ENCODE measurements at places on chromosomes 16 and 17.

DNA sequence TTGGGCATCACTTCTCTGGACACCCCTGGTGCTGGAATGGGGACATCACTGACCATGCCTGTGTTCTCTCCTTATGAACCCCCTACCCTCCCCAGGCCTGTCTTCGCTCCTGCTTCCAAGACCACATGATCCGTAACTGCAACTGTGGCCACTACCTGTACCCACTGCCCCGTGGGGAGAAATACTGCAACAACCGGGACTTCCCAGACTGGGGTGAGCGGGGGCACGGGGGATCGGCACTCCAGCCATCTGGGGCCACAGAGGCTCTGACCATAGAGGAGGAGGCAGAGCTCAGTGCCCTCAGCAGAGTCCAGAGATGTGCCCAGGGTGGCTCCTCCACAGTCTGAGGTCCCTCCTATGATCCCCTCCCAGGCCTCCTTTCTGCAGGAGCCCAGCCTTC lies 73.5 kb downstream of the SCNN1B start:
- DNase-seq = no peak

- DNase-seq = no peak
Observed at GRCh38 chr16:57276596-57276995, 7.9 kb downstream of the PLLP start.

DNA sequence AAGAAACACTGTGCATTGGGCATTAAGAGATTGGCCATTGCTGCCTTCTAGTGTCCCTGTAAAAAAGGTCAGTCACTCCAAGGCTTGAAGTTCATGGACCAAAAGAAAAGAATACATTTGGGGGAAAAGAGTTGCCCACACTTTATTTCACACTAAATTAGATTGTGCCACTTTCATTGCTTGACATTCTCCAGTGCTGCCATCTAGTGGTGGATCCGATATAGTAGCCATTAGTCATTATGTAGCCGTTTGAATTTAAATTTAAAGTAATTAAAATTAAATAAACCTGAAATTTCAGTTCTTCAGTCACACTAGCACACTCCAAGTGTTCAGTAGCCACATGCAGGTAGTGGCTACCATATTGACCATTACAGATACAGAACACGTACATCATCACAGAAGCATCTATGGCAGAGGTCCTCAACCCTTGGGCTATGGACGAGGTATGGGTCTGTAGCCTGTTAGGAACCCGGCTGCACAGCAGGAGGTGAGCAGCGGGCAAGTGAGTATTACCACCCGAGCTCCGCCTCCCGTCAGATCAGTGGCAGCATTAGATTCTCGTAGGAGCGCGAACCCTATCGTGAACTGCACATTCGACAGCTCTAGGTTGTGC lies 21.9 kb upstream of the CDH5 start:
- no peak for DNase-seq

DNA sequence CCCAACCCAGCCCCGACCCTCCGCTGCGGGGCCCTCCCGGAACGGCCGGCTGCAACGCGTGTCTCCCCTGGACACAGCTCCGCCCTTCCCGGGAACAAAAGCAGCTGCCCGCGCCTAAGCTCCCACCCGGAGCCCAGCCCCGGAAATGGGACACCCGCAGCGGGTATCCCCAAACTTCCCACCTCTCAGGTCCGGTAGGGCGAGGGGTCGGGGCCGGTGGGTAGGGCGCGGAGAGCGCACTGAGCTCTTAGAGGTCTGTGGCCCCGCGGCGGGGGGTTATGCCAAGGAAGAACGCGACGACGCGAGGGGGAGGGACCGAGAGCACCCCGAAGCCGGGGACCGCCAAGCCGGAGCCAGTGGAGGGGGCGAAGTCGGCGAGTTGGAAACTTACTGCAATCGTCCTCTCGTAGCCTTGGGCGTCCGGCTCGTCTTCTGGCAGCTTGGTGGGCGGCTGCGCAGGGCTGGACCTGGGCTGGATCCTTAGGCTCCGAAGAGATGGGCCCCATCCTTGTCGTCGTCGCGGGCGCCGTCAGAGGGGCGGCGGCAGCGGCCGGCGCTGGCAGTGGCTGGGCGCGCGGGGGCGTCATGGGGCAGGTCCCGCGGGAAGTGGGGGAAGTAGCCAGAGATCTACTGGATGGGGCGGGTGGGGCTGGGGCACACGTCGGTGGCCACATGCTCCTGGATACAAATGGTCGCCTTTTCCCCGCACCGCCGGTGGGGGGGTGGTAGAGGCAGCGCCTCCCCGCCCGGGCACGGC lies 6.9 kb downstream of the USP6 start:
- DNase-seq = no peak

DNA sequence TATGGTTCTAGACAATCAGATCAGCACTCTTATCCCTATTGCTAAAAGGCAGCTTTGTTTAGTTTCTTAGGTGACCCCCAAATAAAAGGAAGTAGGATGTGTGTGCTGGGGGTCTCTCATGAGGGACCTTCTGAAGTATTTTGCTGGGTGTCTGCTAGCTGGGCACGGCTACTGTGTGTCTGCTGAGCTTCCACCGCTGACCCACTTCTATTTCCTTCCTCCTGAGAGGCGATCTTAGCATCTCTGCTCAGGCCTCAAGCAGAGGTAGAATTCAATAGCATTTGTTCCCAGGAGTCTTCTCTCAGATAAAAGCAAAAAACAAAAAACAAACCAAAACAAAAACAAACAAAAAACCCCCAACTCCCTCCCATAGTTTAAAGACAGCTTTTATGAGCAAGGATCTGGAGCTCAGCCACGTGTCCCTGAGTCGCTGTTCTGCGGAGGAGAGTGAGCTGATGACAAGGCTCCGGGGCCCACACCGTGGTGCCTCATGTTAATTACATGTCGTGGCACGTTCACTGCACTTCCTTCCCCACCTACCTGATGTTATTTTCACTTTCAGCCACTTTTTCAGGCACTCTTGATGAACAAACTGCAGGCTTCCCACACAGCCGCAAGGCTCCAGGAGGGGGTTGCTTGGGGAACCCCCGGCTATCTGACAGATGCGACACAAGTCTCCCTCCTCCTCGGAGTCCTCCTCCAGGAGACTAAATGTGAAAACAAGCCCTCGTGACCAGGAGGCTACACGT lies 83.5 kb downstream of the MARCHF10 start:
- no peak for DNase-seq

- DNase-seq = no peak
Observed at GRCh38 chr17:59762049-59762823, 54.8 kb downstream of the VMP1 start.

- DNase-seq = no peak
Observed at GRCh38 chr17:7312432-7313087, 2.6 kb downstream of the GPS2 start.
